ENCODE measurements at places on chromosomes 16 and 17.

DNA sequence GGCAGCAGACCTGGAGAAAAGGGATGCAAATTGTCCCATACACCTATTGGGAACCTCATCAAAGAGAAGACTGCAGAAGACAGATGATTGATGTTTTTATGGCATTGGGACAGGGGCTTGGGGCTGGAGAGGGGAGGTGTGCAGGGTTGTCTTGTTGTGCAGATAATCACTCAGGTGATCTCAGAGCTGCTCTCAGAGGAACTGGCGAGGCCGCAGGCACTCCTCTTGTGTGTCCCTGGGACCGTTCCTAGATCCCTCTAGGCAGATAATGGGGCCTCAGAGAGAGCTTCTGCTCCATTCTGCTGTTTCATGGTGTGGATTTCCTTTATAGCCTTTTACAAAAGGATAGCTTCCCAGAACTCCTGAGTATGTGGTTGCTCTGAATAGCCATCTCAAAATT, 1.6 kb downstream of the RNF213 start:
- DNase-seq, result no peak

DNA sequence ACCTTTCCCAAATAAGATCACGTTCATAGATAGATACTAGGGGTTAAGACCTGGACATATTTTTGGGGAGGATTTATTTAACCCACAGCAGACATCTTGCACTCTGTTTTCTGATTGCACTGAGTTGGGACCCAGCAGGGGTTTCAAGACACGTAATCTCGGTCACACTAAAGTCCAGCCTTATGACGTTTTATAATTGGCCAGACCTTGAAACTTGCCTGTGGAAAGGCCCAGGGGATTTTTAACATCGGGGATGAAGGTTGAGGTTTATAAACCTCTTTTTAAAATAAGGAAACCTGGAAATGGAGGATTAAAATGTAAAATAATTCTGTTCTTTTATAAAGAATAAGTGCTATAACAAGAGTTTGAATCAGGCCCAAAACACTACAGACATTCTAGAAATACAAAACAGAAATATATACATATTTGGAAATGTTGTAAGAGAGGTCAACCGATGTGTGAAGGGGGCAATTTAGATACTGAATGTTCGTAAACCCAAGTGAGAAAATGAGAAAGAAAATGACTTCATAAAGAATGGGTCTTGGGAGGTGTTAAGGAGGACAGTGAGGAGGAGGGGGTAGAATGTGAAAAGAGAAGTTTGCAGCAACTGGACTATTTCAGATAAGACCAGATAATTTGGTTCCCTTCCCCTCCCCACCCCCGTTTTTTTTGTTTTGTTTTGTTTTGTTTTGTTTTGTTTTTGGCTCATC, 61.1 kb upstream of the NOL11 start:
- DNase-seq, result peak; percentile 72

GRCh38 chr16:29826342-29826695, 6.1 kb downstream of the MVP start:
- DNase-seq, result no peak

DNA sequence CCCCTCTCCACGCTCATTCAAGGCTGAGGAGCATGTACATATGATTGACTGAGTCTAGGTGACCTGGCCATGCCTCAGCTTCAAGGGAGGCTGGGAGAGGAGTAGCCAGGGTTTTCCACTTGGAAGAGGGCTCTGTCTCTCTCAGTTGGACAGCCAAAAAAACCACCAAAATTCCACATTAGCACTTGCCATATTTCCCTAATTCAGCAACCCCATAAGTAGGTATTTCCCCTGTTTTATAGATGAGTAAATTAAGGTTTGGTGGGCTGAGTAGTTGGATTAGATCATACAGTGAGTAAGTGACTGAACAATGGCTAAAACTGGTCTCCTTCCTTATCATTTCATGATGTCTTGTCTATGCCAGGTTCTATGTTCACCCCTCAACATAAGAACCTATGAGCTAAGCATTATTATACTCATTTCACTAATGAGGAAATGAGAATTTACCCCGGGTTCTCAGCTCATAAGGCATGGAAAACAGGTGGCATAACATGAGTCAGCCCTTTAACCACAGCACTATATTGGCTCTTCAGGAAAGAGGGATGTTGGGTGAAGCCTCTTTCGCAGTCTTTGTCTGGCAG, 68.0 kb upstream of the GAS7 start:
- no peak for DNase-seq

DNA sequence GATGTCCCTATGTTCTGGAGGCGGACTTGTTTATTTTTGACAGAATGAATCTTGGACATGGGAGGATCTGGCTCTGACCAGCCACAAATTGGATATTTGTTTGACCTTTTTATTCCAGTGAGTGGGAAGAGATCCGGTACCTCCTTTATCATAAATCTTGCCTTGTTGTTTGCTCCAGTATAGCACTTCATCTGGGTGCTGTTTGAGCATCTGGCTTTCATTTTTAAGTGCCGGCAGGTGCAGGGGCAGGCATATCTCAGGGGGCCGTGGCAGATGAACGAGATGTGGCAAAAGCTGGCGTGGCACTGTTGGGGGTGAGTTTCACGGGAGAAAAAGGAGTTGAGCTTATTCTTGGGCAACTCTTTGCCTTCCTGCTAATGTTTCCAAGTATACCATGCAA, 37.8 kb downstream of the MSI2 start:
- DNase-seq, result no peak

GRCh38 chr17:77782201-77782600, 176.3 kb upstream of the TNRC6C start:
- DNase-seq, result no peak

DNA sequence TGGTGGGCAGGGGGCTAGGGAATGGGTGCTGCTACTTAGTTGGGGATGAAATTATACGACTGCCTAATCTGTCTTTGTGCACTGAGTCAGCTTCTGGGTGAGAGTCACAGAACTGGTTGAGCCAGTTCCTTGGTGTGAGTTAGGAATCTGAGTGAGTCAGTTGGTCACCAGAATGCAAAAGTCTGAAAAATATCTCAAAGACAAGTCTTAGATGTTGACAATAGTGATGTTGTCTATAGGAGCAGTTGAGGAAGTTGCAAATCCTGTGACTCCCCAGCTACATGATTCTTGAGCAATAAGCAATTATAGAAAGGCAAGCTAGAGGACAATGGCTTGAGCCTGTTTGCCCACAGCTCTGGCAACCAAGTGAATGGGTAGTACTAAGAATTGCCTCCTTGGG, 399.2 kb downstream of the CNTNAP4 start:
- no peak for DNase-seq

- DNase-seq, result no peak
Observed at GRCh38 chr17:74012465-74012864, 191.0 kb upstream of the RPL38 start.

GRCh38 chr16:5604770-5605169, 507.2 kb upstream of the EEF2KMT start:
- no peak for DNase-seq

DNA sequence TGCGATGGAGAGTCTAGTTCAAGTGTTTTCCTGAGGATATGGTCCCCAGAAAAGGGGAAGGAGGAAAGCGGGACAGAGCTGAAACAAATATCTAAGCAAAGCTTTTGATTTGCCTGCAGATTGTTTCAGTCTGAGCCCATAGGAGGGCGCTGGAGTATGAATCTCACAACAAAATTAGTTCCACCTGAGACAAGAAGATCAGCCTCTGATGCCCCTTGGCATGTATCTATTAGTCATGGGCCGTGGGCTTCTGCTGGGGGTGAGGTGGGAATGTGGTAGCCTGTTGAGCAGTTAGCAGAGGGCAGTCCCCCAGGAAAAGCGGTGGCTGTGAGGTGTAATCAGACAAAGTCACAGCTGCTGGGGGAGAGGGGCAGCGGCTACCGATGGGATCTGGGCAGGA, 446.9 kb downstream of the CA10 start:
- no peak for DNase-seq

DNA sequence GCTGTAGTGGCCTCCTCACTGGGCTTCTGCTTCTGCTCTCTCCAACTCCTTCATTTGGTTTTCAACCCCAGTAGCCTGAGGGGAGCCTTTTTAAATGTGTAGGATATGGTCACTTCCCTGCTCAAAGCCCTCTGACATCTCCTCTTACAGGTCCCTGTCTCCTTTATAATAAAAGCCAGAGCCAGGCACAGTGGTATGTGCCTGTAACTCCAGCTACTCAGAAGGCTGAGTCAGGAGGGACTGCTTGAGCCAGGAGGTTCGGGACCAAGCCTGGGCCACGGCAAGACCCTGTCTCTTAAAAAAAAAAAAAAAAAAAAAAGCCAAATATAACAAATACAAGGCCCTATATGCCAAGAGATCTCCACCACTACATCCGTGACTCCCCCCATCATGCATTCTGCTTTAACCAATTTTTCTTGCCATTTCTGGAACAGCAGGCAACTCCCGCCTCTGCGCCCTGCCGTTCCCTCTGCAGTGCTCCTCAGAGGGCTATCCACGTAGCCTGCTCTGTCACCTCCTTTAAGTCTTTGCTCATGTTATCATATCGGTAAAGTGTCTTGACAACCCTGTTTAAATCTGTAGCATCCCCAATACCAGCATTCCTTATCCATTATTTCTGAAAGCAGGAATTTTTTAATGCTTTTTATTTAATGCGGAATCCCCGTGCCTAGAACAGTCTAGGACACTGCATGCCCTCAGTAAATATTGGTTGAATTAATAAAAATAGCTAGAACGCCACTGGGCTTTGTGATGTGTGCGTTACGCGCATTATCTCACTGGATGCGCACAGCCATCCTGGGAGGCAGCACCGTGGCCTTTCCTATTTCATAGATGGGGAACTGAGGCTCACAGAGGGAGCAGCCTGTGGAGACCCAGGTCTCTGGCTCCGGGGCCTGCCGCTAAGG, 9.5 kb downstream of the ZNF771 start:
- DNase-seq, result no peak

GRCh38 chr17:1560101-1560857, 2.3 kb downstream of the PITPNA start:
- no peak for DNase-seq

DNA sequence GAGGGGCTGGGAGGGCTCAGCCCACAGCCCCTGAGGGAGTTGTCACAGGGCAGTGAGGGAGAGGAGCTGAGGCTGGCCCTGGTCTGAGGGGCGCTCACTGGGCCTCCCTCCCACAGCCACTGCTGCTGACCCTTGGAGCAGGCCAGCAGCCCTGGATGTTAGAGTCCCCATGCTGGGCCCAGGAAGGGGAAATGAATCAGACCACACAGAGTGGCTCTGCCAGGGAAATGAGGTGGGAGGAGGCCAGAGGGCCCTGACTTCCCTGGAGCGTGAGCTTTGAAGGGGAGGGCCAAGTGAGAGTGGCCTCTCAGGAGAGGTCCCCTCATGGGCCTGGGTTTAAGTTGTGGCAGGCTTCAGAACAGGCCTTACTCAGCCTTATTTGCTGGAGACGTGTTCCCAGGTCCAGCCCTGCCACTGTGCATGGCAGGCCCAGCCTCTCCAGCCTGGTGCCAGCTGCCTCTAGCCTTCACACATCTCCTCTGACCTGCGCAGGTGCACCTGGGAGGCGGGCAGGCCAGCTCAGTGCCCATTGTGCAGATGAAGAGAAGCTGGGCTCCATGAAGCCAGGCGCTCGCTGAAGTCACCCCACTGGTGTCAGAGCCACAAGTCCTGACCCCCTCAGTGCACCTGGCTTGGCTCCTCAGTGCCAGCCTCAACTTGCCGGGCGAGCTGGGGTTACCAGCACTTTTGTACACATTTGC, 15.4 kb downstream of the GPT2 start:
- DNase-seq, result no peak

DNA sequence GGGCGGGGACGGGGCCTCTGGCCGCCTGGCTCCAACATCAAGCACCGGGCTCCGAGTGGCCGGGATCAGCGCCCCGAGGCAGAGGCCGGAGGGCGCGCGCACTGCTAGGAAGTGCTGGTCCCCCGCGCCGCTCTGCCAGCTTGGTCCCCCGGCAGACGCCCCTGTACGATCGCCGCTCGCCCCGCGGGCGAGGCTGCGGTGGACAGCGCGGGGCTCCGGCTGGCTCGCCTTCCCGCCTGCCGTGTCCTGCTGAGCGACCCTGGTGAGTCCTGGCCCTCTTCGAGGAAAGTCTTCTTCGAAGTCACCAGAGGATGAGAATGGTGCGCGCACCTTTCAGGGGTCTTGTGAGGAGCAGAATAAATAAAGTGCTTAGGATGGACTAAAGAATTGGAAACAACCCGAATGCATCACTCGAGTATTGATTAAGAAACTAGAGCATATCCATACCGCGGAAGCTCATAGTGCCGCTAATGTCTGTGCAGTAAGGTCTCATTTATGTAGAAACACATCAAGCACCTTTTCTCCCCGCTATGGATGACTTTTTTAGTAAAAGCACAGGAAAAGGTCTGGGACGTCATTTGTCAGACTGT, 392 bp downstream of the ZNF213 start:
- DNase-seq, result no peak

- no peak for DNase-seq
Observed at GRCh38 chr17:21164216-21164615, 37.5 kb downstream of the DHRS7B start.

DNA sequence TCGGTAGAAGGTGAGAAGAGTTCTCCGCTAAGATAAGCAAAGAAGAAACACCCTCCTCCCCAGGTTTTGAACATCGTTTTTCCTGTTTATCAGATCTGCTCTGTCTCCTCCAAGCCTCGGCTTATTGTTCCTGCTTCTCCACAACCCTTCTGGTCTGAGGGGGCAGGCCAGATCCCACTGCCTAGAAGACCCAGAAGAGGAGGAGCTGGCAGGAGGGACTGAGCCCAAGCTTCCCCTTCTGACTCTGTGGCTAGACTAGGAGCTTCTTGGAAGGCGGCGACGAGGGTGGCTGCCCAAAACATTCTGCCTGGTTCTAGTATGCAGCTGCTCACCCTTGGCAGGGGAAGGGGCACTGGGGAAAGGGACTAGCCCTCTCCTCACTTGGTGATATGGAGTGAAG, 5.2 kb upstream of the HOXB5 start:
- no peak for DNase-seq

GRCh38 chr17:41324180-41325075, 8.9 kb upstream of the KRTAP17-1 start:
- no peak for DNase-seq

GRCh38 chr17:44464037-44464436, 39.2 kb downstream of the GPATCH8 start:
- no peak for DNase-seq

GRCh38 chr16:11914210-11915113, 1.3 kb downstream of the GSPT1 start:
- DNase-seq, result no peak

- no peak for DNase-seq
Observed at GRCh38 chr17:78559749-78560368, 17.3 kb downstream of the DNAH17 start.

DNA sequence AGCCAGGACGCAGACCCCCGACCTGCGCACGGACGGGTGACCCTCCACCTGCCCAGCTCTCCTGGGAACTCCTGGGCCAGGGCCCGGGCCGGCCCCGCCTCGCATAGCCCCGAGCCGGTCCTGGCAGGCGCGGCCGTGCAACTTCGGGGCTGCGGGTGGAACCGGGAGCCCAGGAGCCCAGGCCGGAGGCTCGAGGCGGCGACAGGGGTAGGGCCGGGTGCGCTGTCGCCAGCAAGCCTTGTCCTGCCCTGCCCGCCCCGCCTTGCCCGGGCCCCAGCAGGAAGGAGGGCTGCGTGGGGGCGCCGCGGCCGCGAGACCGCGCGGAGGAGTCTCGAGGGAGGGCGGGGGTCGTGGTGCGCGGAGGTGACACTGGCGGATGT, 408 bp downstream of the LMF1 start:
- no peak for DNase-seq

All from natural killer cell treated with Interleukin-12 subunit alpha and Interleukin-12 subunit beta and Interleukin-15 and Interleukin-18, amount 100 ng/mL, for 72 hours (primary cell).